SJSA1 (cell line): ENCODE measurements at places on chromosomes 6 and 20. TPM values are rescaled to one million over a fixed set of nuclear protein-coding genes. Genes with fewer than 3 reads are reported as not detected.

GRCh38 chr6:24105191-24105590, 20.8 kb upstream of the NRSN1 start:
- DNase-seq: no peak

GRCh38 chr6:31531771-31532643, 3.2 kb downstream of the MCCD1 start:
- no peak for DNase-seq

- DNase-seq: no peak
These were observed 144.2 kb upstream of the FBXL4 start for GRCh38 chr6:99091985-99092384.

IDH3B gene
- total RNA-seq: 161 and 211 TPM in 2 replicates
